ENCODE measurements at places on chromosomes 2 and 18.

- DNase-seq, result no peak
These were observed 32.9 kb downstream of the SERPINB7 start for GRCh38 chr18:63808125-63808524.

DNA sequence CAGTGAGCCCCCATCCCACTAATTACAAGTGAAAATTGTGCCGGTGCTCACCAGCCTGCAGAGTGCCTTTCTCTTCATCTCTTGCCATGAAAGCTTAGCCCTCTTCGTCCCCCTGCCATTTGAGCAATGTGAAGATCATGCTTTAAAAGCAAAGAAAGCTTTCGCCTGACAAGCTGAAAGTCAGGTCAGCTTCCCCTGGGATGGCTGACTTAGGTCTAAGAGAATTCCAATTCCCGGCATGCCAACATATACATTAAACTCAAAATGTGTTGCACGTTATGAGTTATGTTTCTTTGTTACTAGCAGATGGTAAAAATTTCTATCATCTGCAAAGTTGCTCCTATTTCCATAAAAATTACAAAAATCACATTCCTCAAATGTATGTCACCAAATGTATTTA lies 129.8 kb downstream of the AFF3 start:
- no peak for DNase-seq

GRCh38 chr2:238158018-238158508 lies 707 bp upstream of the ERFE start:
- DNase-seq, result no peak

DNA sequence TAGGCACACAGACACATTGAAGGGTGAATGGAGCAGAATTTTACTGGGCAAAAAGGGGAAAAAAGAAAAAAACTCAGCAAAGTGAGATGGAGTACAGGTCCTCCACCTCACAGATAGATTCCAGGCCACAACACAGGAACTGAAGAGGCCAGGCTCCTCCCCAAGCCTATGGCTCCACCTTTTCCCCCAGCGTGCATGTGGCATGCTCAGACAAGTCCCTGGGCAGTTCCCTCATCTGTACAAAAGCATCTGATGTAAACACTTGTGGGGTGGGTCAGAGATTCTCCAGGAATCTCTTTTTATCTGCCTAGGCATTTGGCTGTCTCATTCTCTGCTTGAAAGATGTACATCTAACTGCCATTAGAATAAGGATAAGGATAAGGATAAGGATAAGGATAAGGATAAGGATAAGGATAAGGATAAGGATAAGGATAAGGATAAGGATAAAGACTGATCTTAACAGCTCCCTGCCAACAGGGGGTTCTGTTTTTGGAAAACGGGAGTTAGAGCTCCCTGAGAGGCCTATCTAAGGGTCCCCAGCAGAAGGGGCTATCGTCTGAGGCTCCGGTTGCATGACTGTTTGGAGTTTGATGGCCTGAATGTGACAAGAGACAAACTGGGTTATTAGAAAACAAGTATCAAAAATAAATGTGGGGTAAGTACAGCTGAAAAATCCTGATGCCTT lies 17.2 kb upstream of the ASXL3 start:
- DNase-seq, result peak; percentile 26

DNA sequence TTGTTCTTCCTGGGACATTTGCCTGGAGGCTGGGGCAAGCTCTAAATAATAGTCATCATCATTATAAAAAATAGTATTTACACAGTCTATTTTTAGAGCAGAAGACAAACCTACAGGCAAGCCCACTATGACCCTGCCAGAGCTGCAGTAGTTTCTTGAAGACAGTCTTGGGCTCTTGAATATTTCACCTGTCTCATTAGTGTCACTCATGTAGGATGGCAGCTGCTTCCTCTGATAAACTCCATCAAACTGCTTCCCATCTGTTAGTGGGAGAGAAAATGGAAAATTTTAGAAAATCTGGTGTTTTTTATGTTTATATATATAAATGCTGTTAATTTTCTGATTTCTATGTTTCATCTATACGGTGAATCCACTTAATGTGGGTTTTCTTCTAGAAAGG lies 8.5 kb upstream of the CYRIA start:
- DNase-seq, result no peak

DNA sequence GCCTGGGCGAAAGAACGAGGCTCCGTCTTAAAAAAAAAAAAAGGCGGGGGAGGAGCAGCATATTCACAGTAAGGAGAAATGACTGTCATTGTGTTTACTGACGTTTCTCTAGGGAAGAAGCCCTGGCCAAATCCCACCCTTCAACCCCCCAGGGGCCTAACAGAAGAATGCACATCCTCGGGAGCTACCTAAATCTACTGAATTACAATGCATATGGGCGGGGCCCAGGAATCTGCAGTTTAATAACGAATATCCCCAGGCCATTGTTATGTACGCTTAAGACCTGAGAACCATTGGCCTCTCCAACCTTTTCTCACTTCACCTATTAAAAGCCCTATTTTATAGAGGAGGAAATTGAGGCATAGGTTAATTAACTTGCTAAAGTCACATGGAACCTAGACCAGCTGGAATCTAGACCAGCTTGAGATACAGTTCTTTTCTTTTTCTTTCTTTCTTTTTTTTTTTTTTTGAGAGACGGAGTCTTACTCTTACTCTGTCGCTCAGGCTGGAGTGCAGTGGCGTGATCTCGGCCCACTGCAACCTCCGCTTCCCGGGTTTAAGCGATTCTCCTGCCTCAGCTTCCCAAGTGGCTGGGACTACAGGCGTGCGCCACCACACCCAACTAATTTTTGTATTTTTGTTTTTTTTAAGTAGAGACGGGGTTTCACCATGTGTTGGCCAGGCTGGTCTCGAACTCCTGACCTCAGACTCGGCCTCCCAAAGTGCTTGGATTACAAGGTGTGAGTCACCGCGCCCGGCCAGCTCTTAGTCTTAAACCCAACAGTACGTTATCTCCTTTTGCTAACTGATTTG lies 708 bp upstream of the RIF1 start:
- DNase-seq, result no peak

DNA sequence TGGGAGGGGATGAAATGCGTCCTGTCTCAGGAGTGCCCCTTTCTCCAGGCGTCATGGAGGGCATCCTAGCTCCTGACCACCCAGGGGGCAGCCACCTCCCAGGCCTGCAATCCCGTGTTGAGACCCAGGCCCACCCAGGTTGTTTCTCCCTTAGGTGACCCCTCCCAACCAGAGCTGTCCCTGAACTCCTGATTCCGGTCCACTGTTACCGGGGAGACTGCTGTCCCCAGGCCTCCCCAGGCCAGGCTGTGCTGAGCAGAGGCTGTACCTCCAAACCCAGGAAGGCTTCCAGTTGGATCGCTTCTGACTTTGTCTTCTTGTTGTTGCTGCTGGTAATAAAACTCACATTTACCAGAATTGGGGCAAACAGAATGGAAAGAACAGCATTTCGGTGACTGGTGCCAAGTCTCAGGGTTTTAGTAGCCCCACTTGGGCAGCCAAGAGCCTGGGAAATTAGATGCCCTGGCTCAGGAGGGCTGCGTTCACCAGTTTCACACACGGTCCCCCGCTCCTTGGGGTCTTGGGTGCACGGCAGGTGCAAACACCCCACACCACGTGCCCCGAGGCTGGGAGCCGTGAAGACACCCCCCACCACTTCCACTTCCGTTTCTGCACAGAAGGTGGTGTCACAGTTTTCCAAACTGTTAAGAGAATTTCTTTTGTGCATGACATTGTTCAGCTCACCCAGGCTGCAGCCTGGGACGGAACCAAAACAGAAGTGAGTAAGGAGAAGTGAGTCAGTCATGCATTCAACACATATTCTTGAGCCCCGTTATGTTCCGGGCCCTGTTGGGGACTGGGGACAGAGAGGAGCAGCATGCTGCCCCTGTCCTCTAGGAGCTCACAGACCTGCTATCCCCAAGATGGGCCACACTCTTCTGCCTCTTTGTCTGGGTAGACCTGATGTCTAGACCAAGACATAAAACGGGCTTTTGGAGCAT lies 29.4 kb downstream of the ITM2C start:
- no peak for DNase-seq

- DNase-seq, result no peak
These were observed 262.7 kb upstream of the FN1 start for GRCh38 chr2:215698566-215698965.

DNA sequence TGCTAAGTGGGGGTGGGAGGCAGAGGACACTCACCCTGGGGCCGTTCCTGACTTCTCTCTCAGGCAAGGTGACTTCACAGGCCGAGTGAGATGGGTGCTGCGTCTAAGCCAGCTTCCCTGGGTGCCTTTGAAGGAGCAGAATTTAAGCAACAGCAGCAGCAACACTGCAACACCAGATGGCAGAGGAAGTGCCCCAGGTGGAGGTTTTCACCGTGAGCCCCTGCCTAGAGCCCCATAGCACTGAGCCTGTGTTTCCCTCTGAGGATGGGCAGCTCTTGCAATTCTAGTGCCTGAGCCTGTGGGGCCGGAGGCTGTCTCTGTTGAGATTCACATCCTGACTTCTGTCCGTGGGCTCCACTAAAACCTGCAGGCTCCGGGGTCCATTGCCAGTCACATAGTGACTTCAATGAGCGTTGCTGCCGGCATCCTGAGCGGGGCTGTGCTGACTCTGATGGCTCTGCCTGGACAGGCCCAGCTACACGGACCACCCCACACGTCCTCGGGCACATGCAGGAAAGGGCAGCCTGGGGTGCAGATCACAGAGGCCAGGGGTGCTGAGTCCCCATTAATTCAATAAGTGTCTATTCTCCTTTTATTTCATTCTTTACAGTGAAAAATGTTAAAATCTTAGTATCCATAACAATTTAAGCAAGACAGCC lies 218.8 kb downstream of the SNTG2 start:
- DNase-seq, result no peak

DNA sequence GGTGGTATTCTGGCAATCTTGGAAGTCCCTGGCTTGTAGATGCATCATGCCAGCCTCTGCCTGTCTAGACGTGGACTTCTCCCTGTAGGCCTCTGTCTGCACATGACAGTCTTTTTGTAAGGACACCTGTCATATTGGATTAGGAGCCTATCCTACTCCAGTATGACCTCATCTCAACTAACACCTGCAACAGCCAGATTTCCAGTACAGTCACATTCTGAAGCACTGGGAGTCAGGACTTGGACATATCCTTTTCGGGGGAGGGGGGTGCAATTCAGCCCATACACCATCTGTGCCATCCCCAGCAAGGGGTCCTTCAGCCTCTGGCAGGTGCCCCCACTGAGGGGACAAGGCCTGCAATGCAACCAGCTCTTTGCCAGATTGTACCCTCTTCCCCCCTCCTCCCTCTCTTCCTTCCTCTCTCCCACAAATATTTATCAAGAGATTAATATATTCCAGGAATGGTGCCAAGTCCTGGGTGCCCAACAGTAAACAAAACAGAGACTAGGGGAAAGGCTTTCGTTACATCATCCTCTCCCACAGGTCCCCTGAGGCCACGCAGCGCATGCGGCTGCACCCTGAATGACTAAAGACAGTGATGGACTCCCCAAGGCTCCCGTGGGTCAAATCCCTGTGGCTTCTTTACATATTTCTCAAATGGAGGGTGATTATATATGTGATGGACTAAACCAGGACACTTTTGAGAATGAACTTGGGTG lies 20.5 kb upstream of the MYCN start:
- DNase-seq, result no peak

All from NCI-H1105 treated with DMSO at 0.1 percent for 48 hours (cell line).